ENCODE measurements at places on chromosomes 11 and 22.

GRCh38 chr11:65131417-65131776, 2.9 kb downstream of the SYVN1 start:
- no peak for DNase-seq

- DNase-seq, result no peak
Measured at GRCh38 chr11:70910835-70911234, 341.5 kb downstream of the SHANK2 start.

- DNase-seq, result no peak
Measured at GRCh38 chr11:77517753-77518152, 43.9 kb upstream of the PAK1 start.

DNA sequence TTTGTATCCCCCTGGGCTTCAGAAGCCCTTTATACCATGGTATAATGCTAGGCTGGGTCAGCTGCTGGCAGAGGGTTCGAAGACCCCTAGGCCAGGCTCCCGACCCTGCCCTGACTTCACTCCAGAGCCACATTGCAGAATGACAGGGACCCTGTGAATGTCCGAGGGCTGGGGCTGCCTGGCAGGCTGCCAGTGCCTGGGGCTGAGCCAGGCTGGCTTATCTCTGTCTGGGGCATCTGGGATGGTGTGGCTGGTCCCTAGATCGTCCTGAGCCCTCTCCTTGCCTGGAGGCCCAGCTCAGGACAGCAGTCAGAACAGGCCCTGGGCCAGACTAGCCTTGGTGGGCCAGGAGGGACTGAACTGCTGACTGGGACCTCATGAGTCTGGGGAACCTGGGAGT, 3.7 kb downstream of the ZDHHC8 start:
- no peak for DNase-seq

GRCh38 chr11:127627629-127628457, 627.3 kb upstream of the KIRREL3 start:
- no peak for DNase-seq
